ENCODE measurements at places on chromosomes 12 and 14.

DNA sequence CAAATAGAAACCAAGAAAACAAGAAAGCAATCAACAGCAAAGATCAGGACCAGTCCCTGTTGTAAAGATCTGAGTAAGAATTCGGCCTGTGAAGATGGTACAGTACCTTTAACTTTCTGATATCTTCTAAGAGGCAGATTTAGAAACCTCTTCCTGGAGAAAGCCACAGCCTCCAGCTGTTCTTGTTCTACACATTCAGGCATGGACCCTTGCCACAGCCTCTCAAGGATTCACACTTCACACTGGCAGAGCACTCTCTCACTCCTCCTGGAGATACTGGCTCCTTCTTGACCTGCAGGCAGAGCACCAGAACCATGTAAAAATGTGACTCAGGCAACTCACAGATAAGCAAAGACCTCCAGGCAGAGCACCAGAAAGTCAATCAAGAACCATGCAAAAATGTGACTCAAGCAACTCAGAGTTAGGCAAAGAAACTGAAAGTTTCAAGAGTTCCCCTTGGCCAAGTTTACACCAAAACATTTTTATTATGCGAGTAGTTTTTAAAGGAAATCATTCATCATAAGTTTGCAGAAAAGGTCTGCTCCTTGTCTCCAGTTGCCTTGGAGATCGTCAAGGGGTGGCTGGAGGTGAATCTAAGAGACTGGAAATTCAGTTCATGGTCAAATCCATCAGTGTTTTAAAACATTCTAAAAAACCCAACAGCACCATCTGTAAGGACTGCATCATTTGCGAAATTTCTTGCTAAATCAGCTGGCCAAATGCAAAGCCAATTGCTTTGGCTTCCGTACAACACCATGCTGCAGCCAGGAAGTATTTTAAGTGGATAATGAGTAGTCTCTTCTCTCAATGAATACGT is 119.3 kb upstream of the MDM1 start:
- DNase-seq: no peak

DNA sequence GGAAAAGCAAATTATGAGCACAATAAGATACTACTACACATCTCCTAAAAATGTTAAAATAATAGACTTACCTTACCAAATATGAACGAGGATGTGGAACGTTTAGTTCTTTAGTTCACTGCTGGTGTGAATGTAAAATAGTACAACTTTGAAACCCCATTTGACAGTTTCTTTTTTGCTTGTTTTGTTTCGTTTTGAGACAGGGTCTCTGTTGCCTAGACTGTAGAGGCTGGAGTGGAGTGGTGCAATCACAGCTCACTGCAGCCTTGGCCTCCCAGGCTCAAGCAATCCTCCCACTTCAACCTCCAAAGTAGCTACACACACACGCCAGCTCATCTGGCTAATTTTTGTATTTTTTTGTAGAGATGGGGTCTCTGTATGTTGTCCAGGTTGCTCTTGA is 136.4 kb upstream of the FAR2 start:
- no peak for DNase-seq

DNA sequence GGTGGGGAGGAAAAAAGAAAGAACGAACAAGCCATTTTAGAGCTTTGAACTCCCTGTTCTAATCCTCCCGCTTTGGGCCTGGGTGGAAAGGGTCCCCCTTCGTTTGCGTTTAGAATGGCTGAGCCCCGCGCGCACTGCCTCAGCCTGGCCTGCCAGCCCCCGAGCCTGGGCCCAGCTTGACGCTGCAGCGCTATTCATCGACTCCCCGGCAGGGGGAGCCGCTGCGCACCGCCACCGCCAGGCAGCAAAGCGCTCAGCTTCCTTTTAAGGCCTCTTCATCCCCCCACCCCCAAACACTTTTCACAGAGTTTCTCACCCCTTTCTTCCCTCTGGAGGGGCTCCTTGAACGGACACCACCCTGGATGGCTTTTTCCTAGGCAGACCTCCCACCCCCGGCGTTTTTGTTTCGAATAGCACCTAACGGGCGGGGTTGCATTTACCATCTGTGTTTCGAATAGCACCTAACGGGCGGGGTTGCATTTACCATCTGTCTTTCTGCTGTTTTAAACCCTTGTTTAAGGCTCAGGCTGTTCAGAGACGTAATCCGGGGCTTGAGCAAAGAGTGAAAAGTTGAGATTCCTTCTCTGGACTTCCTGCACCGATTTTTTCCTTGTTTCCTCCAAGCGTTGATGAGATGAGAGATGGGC is 56.4 kb upstream of the PIWIL1 start:
- peak; percentile 30 for DNase-seq

DNA sequence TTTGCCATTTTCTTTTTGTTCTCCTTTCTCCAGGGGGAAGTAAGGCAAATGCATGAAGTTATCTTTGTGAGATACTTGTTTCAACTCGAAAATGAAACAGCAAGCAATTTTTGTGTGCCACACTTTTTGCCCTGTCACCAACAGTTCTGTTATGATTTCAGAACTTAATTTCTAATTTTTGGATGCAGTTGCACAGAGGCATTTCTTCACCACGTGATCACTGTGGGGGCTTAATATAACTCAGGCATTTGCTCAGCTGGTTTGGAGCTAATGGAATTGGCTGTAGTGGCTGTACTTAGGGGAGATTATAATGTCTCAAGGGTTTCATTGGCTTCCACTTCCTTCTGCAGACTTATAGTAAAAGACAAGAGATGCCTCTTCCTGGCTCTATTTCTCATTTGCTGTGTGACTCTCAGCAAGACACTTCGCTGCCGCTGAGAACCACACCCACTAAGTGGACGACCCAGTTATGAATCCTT is 452.4 kb downstream of the RAD51B start:
- DNase-seq: no peak

DNA sequence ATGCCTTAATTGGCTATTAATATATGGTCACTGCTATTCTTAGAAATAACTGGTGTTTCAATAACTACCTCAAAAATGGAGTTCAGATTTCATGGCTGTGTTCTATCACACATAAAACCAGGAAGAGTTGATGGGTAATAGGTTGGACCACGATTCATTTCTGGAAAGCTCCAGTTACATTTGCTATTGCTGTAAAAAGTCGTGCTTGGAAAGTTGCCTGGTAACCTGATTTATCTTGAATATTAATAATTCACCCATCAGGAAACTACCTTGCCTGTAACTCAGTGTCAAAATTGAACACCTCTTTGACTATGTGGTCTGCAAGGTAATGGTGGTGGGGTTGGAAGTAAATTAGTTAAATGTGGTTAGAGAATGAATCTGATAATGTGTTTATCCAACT is 104.7 kb upstream of the IFNG-AS1 start:
- DNase-seq: no peak

DNA sequence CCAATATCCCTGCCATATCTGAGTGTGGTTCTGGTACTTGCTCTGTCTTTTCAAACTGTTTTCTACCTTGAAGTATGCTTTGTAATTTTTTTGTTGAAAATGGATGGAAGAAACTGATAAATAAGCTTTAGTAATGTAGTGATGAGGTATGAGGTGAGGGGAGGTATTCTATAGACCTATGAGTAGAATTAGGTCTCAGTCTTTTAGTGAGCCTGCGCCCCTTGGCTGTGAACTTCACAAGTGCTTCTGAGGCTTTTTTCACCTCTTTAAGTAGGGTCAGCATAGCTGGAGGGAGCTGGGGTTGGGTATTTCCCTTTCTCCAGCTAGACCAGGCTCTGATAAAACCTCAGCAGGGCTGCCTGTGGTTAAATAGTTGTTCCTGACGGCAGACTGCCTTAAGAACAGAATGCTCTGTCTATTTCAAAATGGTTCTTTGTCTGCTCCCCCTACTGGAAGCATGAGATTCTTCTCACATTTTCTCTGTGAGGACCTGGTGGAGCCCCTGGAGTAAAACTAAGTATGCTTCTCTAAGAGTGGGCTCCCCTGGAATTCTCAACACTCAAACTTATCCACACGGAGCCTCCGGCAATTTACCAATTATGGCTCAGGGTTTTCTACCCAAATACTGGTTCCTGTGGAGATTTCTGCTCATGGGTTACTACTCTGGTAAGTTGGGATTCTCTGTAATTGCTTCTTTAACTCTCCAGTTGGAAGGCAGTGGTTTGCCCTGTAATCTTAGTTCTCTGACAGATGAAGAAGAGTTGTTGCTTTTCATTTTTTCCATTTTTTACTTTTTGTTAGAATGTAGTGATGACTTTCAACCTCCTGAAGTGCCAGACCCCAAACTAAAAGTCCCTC is 13.1 kb downstream of the KRT5 start:
- no peak for DNase-seq

DNA sequence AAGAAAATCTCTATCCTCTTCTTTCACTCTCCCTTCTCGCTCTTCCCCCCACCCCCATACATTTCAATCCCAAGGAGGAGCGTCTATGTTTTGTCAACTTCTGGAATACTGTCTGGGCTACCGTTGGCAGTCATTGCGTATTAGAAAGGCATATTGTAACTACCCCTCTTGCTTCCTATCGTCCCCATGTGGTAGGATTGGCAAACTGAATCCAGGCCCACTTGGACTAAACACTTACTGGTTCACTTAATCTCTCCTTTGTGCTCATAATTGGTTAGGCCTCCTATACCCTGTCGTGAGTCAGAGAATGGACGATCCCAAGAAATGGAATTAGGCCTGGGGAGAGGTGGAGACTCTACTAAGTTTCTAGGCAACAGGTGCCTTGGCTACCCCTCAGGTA is 68.8 kb upstream of the SLC8A3 start:
- DNase-seq: no peak
